ENCODE measurements at places on chromosomes 7 and 10. TPM values are rescaled to one million over a fixed set of nuclear protein-coding genes. Genes with fewer than 3 reads are reported as not detected.

CAV2 gene
- total RNA-seq: 4.2 TPM

GPR146 gene
- total RNA-seq: 2.9 TPM

BAG3 gene
- total RNA-seq: 30.4 TPM

ADAM8 gene
- 3.7 TPM for total RNA-seq

SUGCT gene
- 15.1 TPM for total RNA-seq

SPDYE2 gene
- not detected for total RNA-seq

DNA sequence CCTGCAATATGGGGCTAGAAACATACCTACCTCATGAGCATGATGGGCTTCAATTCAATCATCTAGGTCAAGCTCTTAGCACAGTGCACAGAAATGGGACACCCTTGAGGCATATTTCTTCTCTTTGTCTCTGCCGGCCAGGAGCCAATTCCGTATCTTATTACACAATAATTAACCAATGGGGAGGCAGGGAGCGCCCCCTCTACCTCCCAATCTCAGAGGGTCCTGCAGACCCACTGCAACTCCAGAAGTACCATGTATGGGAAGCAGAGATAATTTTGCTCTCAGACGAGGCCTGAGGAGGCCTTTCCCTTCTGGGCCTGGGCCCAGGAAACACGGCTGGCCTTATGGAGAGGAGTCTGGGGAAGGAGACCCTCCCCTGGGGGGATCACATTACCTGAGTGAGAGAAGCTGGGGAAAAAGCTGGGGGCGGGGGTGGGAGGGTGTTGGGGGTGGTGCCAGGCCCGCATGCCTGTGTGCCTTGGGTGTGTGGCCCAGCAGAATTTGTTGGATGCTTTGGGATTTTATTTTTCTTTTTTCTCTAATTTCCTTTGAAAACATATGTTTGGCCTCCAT, 155.5 kb downstream of the UBE2H start:
- H3K36me3 ChIP-seq: no peaks in the 10 kb centered on the region
- H3K27ac ChIP-seq: no peak overlapping the region
- no peaks in the 10 kb centered on the region for H3K4me1 ChIP-seq
- DNase-seq: no peak

GRCh38 chr7:128161466-128162125, 79.5 kb upstream of the LEP start:
- H3K4me3 ChIP-seq: no peak overlapping the region
- H3K4me1 ChIP-seq: peaks cover under 1% of the 10 kb centered on the region
- DNase-seq: no peak
- no peak overlapping the region for H3K27ac ChIP-seq
- H3K36me3 ChIP-seq: no peaks in the 10 kb centered on the region
- H3K27me3 ChIP-seq: peaks cover 21% of the 10 kb centered on the region

DNA sequence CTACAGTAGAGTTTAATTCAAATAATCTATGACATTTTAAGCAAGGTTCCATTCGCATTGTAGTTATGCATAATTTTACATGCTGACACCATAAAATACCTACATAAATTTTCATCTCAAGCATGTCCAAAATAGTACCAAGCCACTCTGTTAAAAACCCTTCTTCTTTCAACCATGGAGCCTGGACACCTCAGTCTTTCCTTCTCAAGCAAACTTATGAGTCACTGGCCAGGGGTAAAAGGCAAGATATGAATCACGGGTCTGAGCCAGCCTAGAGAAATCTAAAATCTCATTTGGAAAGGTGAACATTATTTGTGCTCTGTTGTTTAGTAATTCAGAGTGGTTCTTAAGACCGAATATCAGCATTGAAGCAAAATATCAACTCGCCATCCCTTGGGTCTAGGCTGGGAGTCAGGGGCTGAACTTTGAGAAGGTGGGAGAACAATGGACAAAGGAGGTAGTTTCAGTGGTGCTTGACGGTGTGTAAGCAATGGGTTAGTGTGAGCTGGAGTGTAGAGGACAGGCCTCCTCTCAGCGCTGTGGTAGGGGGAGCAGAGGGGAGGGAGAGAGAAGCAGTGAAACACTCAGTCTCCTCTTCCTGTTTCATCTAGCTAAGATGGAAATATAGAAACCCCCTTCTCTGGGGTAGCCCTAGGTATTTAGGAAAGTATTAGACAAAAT, 19.1 kb upstream of the GPAM start:
- H3K4me1 ChIP-seq: no peaks in the 10 kb centered on the region
- no peaks in the 10 kb centered on the region for H3K36me3 ChIP-seq
- no peaks in the 10 kb centered on the region for H3K27me3 ChIP-seq

DNA sequence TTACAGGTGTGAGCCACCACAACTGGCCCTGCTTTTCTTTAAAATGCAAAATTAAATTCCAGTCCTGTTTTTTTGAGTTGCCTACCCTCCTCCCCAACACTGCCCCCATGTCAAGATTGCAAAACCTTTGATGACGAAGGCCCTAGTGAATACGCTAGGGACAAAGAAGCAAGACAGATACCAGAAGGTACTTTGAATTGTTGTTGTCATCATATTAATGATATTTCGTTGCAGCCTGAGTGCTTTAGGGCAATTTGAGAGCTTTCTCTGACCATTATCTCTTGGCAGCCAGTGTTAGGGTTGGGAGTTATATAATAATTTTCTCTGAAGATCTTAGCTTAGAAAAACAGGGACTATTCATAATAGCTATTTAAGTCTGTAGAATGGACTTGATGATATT, 7.1 kb downstream of the CCSER2 start:
- no peak overlapping the region for H3K4me3 ChIP-seq
- DNase-seq: no peak
- no peaks in the 10 kb centered on the region for H3K36me3 ChIP-seq
- no peaks in the 10 kb centered on the region for H3K27me3 ChIP-seq

- no peaks in the 10 kb centered on the region for H3K36me3 ChIP-seq
- no peak overlapping the region for H3K4me3 ChIP-seq
- H3K27me3 ChIP-seq: no peaks in the 10 kb centered on the region
- H3K4me1 ChIP-seq: no peaks in the 10 kb centered on the region
- no peak for DNase-seq
- no peak overlapping the region for H3K27ac ChIP-seq
Observed at GRCh38 chr7:38318241-38318640, 44.8 kb upstream of the TARP start.

GRCh38 chr7:142800088-142800487, 29.3 kb downstream of the PRSS2 start:
- H3K4me3 ChIP-seq: no peak overlapping the region
- no peaks in the 10 kb centered on the region for H3K4me1 ChIP-seq
- peak overlapping the region; percentile 38 for H3K27ac ChIP-seq
- no peaks in the 10 kb centered on the region for H3K36me3 ChIP-seq
- peaks cover 24% of the 10 kb centered on the region for H3K27me3 ChIP-seq
- no peak for DNase-seq

GRCh38 chr7:139300390-139300789, 40.7 kb upstream of the FMC1 start:
- H3K36me3 ChIP-seq: no peaks in the 10 kb centered on the region
- no peak overlapping the region for H3K4me3 ChIP-seq
- H3K27me3 ChIP-seq: no peaks in the 10 kb centered on the region
- no peaks in the 10 kb centered on the region for H3K4me1 ChIP-seq
- no peak overlapping the region for H3K27ac ChIP-seq
- no peak for DNase-seq

GRCh38 chr7:152128741-152129461, 103.4 kb downstream of the GALNT11 start:
- H3K27me3 ChIP-seq: no peaks in the 10 kb centered on the region
- H3K36me3 ChIP-seq: peaks cover 5% of the 10 kb centered on the region
- DNase-seq: no peak
- no peak overlapping the region for H3K27ac ChIP-seq
- H3K4me1 ChIP-seq: no peaks in the 10 kb centered on the region

GRCh38 chr7:142772673-142773072, 1.9 kb downstream of the PRSS2 start:
- H3K4me3 ChIP-seq: no peak overlapping the region

- DNase-seq: no peak
- no peaks in the 10 kb centered on the region for H3K36me3 ChIP-seq
- H3K27ac ChIP-seq: no peak overlapping the region
Observed at GRCh38 chr7:105828141-105828540, 48.3 kb downstream of the ATXN7L1 start.

DNA sequence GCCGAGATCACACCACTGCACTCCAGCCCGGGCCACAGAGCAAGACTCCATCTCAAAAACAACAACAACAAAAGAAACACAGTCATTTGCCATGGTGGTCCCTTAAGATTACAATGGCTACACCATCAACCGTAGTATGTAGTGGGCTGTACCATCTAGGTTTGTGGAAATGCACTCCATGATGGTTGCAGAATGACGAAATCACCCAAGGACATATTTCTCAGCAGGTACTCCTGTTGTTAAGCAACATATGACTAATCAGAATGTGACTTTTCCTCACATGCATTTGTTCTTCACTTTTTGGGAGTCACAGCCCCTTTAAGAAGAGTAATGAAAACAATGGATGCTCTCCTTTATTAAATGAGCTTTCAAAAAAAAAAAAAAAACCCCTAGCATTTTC, 11.0 kb downstream of the SVIL start:
- no peaks in the 10 kb centered on the region for H3K27me3 ChIP-seq
- no peak for DNase-seq
- no peak overlapping the region for H3K27ac ChIP-seq
- H3K4me3 ChIP-seq: no peak overlapping the region
- no peaks in the 10 kb centered on the region for H3K4me1 ChIP-seq

DNA sequence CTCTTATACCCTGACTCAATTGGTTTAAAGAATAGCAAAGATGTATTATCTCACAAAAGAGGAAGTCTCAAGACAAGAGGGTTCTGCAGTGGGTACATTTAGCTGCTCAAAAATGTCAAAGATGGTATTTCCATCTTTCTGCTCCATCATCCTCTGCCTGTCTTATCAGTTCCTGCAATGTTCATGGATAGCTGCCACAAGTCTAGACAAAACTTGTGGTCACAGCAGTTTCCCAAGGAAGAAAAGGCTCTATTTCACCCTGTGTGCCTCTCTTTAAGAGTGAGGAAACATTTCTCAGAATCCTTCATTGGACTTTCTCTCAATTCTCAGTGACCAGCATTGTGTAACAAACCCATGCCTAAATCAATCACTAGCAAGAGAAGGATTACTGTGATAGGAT, 634.2 kb upstream of the AUTS2 start:
- no peaks in the 10 kb centered on the region for H3K36me3 ChIP-seq
- H3K27ac ChIP-seq: no peak overlapping the region
- no peaks in the 10 kb centered on the region for H3K27me3 ChIP-seq
- no peak for DNase-seq

DNA sequence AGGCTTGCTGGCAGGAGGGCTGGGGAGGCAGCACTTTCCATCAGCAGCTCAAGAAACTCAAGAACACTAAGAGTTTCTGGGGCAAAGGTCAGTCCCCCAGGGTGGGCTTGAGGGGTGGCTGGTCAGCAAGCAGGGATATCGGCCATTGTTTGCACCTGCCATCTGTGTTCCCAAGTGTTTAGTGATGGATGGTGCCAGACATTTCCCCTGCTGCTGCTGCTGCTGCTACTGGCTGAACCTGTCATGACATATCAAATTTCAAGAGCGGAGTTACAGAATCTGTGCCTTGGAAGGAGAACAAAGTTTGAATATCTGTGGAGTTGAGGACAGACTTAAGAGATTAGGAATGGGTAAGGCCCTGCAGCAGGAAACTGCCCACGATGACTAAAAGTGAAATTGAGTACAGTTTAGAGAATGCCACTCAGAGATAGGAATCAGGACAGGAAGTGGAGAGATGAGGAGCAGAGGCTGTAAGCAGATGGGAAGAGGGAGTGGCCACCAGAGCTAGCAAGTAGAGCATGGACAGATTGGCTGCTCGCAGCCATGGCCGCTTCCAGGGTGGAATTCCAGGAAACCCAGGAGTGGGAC, 39.2 kb upstream of the PPP1R3C start:
- no peak for DNase-seq
- H3K36me3 ChIP-seq: no peaks in the 10 kb centered on the region
- H3K27ac ChIP-seq: no peak overlapping the region
- H3K27me3 ChIP-seq: no peaks in the 10 kb centered on the region
- H3K4me1 ChIP-seq: no peaks in the 10 kb centered on the region
- H3K4me3 ChIP-seq: no peak overlapping the region

- H3K4me1 ChIP-seq: no peaks in the 10 kb centered on the region
- peak; percentile 60 for DNase-seq
- H3K4me3 ChIP-seq: no peak overlapping the region
- no peak overlapping the region for H3K27ac ChIP-seq
- no peaks in the 10 kb centered on the region for H3K36me3 ChIP-seq
Observed at GRCh38 chr7:101538596-101539459, 90.3 kb downstream of the MYL10 start.

DNA sequence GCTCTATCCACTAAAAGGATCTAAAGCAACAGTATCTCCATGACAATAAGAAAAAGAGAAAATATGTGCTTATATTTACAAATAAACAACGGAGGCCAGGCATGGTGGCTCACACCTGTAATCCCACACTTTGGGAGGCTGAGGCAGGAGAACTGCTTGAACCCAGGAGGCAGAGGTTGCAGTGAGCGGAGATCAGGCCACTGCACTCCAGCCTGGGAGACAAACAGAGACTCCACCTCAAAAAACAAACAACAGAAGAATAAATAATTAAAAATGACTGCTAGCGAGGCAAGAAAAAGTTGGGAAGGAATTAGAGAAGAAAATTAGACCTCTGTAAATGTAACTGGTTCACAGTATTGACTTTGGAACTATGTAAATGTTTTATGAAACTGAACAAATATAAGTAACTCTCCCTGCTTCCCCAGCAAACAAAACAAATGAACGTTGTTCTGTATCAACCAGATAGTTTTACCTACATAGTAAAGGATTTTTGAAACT, 17.1 kb downstream of the TRIM24 start:
- H3K36me3 ChIP-seq: no peaks in the 10 kb centered on the region
- H3K4me3 ChIP-seq: no peak overlapping the region
- peak overlapping the region; percentile 15 for H3K27ac ChIP-seq

GRCh38 chr10:78944723-78945312, 123.9 kb upstream of the ZMIZ1 start:
- H3K27me3 ChIP-seq: no peaks in the 10 kb centered on the region
- H3K4me3 ChIP-seq: no peak overlapping the region
- H3K27ac ChIP-seq: peak overlapping the region; percentile 44
- peak; percentile 45 for DNase-seq
- H3K4me1 ChIP-seq: no peaks in the 10 kb centered on the region
- H3K36me3 ChIP-seq: no peaks in the 10 kb centered on the region

- no peak for DNase-seq
- H3K27ac ChIP-seq: no peak overlapping the region
- no peaks in the 10 kb centered on the region for H3K4me1 ChIP-seq
- no peaks in the 10 kb centered on the region for H3K27me3 ChIP-seq
- no peak overlapping the region for H3K4me3 ChIP-seq
Observed at GRCh38 chr10:51047857-51048256, 26.4 kb upstream of the PRKG1 start.
